Activated CD8-positive, alpha-beta memory T cell treated with anti-CD3 and anti-CD28 coated beads for 1 hour (primary cell): ENCODE measurements at places on chromosomes 11 and 22.

GRCh38 chr11:71336996-71337754 lies 84.8 kb upstream of the SHANK2 start:
- DNase-seq: no peak

- DNase-seq: no peak
These were observed 116.4 kb downstream of the APOL5 start for GRCh38 chr22:35834061-35834460.

- DNase-seq: no peak
These were observed 1.9 kb downstream of the UPK2 start for GRCh38 chr11:118957968-118958367.

DNA sequence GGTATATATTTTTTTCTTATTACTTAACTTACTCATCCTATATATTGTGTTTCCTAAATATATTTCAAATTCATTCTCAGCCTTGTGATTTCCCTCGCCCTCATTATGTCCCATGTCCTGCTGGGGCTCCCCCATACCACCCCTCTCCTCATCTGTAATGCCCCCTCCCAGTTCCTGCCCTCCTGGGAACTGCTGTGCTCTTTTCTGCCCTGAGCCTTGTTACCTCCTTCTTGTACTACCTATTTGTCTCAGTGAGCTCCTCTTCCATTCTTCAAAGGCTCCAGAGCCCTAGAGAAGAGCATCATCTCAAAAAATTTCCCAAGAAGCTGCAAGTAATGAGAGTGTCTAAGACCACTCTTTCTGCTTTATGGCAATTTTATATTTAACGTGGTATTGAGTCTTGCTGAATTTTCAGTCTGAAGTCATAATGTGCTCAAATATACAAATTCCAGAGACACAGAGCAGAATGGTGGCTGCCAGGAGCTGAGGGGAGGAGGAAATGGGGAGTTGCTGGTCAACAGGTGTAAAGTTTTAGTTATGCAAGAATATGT lies 66.5 kb upstream of the TOP3B start:
- DNase-seq: no peak

- DNase-seq: no peak
These were observed 53.3 kb upstream of the CD44 start for GRCh38 chr11:35085531-35086165.

GRCh38 chr22:48644108-48644507 lies 1183.6 kb downstream of the BRD1 start:
- DNase-seq: no peak

- no peak for DNase-seq
These were observed 75.3 kb downstream of the MYO18B start for GRCh38 chr22:25817092-25817943.

DNA sequence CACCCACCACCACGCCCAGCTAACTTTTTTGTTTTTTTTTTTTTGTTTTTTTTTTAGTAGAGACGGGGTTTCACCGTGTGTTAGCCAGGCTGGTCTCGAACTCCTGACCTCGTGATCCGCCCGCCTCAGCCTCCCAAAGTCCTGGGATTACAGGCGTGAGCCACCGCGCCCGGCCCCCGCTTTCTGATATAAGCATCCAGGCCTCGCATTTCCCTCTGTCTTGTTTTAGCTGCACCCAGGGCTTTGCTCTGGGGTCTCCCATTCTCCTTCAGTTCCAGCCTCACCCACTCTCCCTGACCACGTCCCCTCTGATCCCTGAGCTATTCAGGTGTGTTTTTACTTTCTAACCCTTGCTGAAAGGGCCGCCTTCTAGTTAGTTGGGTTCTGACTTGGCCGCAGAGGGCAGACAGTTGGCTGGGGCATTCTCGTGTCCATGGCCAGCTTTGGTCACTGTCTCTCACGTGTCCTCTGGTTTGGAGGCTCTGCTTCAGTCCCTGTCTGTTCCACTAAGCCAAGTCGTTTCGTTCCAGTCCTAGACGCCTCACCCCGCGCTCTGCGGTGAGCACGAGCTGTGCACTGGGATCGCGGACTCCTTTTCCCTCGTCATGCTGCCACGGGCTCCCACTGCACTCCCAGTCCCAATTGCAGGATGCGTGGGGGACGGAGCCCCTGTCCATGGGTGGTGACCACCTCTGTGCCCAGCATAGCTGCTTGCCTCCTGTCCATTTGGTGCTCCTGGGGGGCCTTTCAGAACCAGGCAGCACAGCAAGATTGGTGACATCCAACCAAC lies 6.0 kb upstream of the TNNT3 start:
- no peak for DNase-seq

- no peak for DNase-seq
These were observed 710 bp downstream of the ATP5MGL start for GRCh38 chr22:42639541-42640241.

DNA sequence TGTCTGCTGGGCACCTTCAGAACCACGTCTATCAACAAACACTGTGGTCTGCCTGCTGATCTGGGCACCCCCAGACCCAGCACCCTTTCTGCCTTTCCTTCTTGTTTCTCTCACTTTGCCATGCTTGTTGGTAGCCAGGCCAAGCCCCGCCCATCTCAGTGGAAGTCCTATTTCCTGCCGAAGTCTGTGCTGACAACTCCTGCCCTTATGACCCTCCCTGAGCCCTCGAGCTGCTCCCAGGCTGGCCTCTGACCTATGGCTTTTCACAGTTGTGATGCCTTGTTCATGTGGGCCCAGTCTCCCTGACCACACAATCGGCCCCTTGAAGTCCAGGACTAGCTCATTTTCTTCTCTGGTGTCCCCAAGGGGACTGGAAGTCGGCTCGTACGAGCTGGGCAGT lies 132.1 kb downstream of the DSCAML1 start:
- no peak for DNase-seq

- DNase-seq: no peak
These were observed 265.7 kb upstream of the CADM1 start for GRCh38 chr11:115769891-115770290.

DNA sequence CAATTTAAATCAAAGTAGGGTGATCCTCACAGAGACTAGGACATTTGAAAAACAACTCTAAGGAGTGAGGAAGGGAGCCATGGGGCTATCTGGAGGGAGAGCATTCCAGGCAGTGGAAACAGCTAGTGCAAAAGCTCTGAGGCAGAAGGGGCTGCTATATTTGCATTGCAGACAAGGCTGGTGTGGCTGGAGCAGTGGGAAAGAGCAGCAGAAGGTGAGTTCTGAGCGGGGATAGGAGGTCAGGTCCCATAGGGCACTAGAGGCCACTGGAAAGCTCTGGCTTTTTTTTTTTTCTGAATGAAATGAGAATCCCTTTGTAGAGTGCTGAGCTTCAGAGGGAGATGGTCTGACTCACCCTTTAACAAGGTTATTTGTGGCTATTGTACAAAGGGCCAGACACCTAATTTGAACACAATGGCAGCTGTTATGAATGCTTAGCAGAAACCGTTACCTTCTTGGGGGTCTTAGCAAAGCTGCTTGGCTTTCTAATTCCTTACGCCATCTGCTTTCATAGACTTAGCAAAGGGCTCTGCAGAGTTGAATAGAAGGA lies 291.6 kb downstream of the BUD13 start:
- DNase-seq: no peak

DNA sequence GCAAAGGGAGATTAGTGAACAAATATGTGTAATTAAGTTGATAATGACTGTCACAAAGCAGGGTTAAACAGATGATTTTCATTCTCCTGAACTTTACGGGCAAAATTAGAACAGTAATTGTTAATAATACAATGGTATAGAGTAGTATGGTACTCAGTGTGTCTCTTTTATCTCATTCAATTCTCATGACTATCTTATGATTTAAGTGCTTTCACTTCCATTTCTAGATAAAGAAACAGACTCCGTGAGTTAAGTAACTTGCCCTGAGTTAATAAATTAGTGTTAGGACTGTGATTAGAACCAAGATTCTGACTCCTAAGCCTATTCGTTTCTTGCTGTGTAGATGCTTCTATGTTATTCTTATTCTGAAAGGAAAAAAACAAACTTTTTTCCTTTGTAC lies 22.0 kb downstream of the PIH1D2 start:
- no peak for DNase-seq

GRCh38 chr11:112666253-112666652 lies 295.0 kb upstream of the NCAM1 start:
- DNase-seq: no peak

DNA sequence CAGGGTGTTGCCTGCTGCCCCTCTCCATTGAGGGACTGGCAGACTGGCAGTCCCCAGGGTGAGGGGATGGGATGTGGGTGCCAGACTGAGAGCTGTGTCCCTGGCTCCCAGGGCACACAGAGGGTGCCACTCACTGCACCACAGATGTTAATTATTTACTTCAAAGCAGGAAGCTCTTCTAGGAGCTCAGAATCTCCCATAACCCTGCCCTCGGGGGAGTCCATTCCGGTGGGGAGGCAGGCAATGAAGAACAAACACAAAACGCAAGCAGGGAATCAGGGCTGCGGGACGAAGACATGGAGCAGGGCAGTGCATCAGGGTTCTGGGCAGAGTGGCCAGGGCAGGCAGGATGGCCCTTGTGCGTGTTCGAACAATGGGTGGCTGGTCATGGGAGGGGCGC lies 24.4 kb upstream of the FLRT1 start:
- DNase-seq: no peak

- DNase-seq: no peak
These were observed 39.7 kb downstream of the IGLL5 start for GRCh38 chr22:22927196-22927887.

GRCh38 chr11:35242412-35243242 lies 103.7 kb downstream of the CD44 start:
- DNase-seq: no peak

DNA sequence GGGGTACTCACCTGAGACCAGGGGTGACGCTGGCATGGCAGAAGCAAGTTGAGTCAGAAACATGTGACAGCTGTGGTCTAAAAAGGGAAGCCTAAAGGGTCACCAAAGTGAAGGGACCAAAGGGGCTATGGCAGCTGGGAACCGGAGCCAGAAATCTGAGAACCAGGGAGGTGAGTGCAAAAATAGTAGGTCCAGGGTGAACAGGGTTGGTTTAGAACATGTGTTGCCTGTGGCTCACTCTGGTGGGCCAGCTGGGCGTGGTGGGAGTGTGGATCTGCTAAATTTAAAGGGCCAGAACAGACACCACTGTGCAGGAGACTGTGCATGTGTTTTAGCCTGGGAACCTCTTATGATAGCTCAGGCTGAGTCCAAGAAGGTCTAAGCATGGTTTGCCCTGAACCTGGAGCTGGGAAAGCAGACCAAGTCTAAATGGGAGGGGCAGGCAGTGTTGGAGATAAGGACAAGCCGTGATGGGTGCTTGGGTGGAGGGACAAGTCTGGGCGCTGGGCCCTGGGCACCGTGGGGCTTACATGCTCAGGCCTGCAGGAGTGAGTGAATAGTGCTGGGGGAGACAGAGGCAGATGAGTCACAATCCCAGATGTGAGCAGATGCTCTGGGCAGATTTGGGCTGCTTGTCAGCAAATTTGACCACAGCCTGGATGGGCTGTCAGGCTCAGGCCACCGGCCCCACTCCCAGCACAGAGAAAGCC lies 41.4 kb upstream of the ZBED5 start:
- no peak for DNase-seq

GRCh38 chr11:128300785-128301184 lies 286.6 kb downstream of the ETS1 start:
- DNase-seq: no peak

GRCh38 chr11:93761910-93762309 lies 20.4 kb downstream of the C11orf54 start:
- DNase-seq: no peak

DNA sequence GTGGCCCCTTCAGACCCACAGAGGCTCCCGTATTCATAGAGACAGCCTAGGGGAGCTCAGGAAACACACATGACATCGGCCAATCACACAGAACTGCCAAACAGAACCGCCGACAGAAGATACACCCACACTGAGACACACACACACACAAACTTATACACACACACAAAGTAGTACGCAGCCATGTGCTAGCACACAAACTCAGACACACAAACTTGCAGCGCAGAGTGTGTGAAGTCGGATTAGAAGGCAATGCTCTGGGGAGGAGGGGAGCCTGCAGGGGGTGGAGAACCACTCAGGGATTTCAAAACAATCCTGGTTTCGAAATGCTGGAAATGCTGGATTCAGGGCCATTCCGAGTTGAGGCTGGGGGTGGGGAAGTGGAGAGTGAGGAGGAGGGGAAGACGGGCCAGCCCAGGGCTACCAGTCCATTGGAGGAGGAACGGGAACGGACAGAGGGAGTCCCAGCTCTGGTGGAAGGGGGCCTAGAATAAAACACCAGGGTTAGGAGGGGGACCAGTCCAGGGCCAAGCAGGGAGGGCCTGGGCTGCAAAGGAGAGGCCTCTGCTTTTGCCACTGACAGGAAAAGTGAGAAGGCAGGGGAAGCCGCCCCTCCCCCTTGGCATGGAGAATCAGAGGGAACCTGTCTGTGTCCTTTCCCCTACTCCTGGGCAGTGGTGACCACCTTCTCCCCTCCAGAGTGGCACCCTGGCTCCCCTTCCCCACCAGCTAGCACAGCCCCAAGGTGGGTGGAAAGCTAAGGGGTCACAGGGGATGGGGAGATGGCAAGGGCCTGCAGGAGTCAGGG lies 4.4 kb downstream of the BCL9L start:
- DNase-seq: no peak

GRCh38 chr11:133842730-133843129 lies 2.6 kb downstream of the SPATA19 start:
- no peak for DNase-seq

DNA sequence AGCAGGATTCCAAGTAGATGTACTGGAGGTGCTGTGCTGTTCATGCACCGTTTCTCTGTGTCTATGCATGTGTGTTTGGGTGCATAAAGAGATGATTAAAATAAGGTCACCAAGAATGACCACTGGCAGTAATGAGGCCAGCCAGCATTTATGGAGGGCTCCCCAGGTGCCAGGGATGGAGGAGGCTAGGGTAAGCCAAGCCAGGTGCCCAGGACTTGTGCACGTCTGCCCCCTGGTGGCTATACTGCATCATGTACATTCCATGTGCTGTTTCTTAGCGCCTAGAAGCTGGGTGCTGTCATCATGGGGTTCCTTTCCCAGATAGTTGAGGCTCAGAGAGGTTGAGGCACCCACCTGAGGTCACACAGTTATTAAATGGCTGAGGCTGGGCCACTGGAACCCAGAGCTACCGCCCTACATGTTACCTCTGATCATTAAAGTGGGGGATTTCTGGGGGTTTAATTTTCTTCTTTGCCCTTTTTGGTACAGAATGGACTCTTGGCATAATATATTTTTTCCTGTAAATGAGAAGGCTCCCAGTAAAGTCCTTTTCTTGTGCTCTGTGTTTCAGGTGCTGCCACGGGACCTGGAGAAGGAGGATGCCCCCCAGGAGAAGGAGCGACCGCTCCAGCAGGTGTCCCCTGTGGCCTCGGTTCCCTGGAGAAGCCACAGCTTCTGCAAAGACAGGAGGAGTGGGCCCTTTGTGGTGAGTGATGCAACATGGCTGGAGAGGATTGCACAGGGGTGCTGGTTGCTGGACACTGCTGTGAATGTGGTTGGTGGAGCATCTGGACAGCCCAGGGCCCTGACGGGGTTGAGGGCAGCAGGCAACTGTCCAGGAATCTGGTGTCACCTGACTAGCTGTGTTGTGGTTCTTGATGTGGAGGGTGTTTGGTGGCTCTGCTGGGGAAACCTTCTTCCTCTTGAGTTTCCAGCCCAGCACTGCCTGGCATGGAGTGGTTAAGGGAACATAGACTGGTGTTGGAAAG lies 96.4 kb downstream of the KIAA1671 start:
- no peak for DNase-seq

- no peak for DNase-seq
These were observed 44.8 kb downstream of the SHANK2 start for GRCh38 chr11:71207563-71207962.

GRCh38 chr11:44753961-44754645 lies 27.3 kb downstream of the TSPAN18 start:
- DNase-seq: no peak
